Activated T-cell treated with anti-CD3 and anti-CD28 coated beads, Interleukin-2, amount 50 U/mL, for 24 hours (primary cell): ENCODE measurements at places on chromosomes 1 and 21.

DNA sequence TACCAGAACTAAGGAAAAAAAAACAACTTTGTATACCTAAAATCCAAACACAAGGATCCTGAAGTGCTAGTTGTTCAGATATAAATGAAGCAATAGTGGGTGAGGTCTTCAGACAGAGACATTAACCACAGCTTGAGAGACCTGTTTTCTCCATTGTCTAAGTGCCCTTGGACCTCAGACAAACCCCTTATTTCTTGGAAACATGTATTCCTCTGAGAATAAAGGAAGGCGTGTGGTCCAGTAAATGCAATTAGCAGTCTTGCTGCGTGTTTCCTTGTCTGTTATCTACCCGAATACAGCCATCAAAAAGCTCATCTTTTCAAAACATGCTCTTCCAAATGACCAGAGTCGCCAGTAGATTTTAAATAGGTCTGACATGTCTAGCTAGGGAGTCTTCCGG, 291.1 kb upstream of the NFIA start:
- no peak for DNase-seq

DNA sequence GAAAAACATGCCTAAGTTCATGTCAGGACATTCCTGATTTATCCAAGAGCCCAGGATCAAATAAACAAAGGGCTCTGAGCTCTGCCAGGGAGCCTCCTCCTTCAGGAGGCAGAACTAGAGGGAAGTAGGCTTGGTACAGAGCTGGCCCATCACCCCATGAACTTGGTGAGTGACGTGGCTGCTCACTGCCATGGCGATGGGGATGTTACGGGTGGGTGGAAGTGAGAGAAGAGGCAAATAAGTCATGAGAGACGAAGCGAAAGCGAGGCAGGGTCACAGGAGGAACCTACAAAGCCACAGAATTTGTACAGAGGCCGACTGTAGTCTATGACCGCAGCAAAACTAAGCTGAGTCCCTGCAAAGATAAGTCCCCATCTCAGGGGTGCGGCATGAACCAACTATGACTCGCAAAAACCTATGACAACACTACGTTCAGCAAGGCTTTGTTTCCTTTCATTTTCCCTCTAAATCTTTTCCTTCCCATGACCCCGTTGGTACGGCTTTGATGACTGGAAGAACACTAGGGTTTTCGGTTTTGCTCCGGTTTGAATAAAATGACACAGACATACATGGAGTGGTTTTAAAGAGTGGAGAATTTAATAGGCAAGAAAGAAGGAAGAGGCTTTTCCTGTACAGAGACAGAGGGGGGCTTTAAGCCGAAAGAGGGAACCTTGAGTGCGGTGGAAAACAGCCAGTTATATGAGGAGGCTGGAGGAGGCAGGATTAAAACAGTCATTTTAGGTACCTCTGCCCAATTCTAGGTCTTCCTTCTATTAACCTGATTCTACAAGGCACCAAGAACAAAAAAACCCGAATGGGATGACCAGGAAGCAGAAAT, 74.1 kb downstream of the CD46 start:
- DNase-seq, result peak; percentile 83

GRCh38 chr1:236159704-236160539, 17.6 kb downstream of the GPR137B start:
- no peak for DNase-seq

DNA sequence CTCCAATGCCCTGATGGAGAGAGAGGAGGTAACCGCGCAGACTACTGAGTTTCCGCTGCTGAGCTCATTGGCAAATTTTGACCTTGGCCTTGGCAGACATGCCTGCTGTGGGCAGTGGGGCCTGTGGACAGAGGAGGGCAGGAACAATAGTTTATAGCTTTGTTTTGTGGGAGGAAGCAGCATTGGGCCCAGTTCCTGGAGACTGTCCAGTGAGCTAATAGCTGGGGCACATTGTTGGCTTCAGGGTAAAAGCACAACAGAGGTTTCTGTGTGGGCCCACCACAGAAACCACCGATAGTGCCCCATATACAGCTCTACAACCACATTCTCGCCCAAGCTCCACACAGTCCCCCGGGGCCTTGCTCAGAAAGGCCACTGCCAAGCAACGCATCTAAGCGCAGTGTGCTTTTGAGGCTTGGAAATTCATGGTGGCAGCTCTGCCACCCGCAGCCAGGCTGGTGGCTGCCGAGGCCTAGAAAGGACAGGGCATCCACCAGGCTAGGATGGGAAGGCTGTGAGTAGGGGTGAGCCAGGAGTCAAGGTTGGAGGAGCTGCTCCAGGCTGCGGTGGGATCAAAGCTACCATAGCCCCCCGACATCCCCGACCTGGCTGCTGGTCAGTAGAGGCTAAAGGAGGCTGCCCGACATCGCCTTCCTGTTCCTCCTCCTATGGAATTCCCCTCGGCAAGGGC, 43.2 kb downstream of the NEK2 start:
- no peak for DNase-seq

DNA sequence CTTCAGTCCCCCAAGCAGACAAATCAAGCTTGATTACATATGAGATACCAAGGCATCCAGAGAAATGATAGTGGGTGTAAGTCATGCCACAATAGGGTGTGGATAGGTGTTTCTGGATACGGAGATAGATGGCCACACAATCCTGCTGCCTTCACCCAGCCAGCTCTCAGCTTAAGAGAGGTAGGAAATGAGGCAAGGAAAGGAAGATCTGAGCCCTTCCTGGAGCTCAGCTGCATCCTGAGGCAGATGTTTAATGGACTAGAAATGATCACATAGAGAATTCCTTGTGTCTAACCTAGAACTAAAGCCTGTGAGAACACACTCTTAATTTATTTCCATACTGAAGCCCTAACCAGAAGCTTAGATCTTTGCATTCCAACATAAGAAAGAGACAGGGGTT, 210.3 kb downstream of the ST6GALNAC3 start:
- DNase-seq, result no peak

DNA sequence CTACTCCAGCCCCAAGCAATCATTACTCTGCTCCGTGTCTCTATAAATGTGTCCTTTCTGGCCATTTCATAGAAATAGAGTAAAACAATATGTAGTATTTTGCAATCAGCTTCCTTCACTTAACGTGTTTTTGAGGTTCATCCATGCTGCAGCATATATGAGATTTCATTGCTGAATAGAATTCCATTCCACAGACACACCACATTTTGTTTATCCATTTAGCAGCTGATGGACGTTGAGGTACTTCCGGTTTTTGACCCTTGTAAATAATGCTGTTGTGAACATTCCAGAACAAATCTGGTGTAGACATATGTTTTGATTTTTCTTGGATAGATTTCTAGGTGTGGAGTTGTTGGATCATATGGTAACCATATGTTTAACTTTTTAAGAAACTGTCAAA, 30.7 kb downstream of the ADAM30 start:
- no peak for DNase-seq

DNA sequence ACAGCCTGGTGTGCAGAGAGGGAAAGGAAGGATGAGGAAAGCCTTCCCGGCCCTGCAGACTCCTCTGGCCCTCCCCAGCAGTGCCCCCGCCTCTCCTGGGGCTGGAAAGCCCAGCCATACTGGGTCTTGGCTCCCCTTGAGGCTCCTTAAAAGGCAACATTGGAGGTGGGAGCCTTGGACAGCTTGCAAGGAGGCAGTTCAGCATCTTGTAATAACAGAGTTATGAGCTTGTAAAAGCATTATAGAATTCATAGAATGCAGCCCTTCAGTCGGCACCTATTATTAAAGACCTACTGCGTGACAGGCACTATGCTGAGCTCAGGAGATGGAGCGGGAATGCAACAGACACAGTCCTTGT, 4.2 kb downstream of the TINAGL1 start:
- no peak for DNase-seq

GRCh38 chr1:6244401-6245049, 546 bp downstream of the HES3 start:
- DNase-seq, result no peak

DNA sequence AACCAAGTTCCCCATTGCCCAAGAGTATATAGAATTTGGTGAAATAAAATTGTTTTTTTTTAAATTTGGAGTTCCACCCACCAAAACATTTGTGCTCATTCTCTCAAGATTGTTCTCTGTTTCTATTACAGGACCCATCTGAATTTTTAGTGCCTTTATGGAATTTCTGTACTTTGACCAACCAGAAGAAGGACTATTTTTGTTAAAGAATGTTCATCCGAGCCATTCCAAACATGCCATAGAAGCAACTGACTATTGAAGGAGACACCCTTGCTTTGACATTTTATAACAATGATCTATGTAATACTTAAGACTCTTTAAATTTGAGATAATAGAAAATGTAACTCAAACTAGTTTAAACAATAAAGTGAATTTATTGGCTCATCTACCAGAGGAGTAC, 655.7 kb upstream of the ADAMTS5 start:
- no peak for DNase-seq

DNA sequence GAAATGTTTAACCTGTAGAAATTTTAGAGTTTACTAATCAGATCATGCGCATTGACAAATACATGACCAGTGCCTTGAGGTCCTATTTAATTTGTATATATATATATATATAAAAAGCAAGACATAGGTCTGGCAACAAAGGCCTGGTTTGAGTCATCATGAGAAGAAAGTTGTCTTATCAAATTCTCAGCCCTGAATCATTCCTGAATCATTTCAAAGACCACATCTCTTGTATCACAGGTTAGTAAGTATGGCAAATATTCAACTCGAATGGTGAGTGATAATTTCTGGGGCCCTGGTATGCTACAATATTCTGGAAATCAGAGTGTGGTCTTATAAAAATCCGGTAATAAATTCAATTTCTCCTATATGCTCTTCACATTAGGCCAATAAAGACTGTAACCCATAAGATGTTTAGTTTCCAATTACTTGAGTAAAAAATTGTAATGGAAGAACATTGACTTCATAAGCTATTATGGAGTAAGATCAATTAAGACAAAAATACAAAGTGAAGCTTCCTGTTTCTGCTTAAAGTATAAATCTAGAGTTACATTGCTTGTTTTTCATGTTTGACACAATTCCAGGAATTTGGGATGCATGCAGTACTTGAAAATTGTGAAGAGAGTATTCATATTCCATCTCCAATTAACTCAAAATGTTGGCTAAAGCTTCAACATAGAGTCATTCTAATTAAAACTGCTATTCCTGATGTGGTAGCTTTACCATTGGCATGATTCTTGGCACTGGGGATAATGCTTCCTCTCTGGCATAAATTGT, 309.4 kb downstream of the BRINP3 start:
- no peak for DNase-seq

DNA sequence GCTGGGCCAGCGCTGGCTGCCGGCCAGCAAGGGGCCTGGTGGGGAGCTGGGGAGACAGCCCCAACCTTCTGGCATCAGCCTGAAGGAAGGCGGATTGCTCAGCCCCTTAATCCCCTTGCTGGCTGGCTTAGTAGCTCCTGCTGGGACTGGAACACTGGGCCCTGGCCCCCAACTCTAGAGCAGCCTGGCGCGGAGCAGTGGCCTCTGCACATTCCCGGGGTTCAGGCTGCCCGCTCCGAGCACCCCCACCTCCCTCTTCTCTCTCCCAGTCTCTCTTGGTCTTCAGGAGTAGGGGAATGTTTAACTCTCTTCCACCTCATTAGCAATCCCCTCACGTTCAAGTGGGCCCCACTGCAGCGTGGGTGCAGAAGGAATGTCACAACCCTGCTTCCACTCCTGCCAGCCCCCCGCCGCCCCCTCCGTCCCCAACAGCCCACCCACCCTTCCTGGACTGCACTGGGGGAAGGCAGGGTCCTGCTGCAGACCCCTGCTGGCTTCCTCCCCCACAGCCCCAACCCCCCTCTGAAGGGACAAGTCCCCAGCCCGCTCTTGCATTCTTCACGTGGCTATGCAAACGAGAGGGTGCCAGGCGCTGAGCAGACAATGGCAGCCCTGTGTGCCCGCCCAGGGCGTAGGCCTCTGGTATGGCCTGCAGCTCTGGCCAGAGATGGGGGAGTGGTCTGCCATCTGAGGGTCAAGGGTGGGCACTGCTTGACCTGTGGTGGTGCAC, 980 bp upstream of the CLDN19 start:
- DNase-seq, result no peak

- DNase-seq, result peak; percentile 78
Observed at GRCh38 chr1:109490029-109490933, 3.6 kb upstream of the CYB561D1 start.

DNA sequence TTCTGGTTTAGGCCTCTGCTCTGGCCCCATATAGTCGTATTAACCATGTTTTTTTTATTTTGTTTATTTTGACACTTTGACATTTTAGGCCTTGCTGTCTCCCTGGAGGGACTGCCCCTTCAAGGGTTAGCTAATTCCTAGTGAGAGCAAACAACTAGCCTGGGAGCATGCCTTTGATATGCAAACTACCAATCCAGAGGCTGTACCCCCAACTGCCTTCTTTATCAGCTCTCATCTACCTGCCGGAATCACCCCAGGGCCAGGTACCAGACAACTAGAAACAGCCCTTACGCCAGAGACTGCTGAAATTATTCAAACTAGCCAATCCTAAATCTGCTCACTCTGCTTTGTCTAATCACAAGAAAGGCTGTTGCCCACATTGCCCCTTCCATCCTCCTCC, 13.0 kb upstream of the ST6GALNAC5 start:
- no peak for DNase-seq

DNA sequence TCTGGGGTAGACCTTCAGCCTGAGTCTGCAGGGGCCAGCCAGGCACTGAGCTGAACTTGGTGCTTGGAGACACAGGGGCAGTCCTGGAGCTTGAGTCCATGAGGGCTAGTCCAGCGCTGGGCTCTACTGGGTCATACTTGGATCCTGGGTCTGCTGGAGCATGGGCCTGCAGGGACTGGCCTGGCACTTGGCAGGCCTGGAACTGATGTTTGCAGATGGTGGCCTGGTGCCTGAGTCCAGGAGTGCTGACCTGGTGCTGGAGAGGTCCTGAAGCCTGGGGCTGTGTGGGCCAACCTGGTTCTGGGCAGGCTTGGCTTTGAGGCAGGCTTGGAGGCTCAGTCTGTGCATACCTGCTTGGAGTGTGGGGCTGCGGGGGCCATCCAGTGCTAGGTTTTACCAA, 143.4 kb upstream of the DSCAM start:
- DNase-seq, result no peak

DNA sequence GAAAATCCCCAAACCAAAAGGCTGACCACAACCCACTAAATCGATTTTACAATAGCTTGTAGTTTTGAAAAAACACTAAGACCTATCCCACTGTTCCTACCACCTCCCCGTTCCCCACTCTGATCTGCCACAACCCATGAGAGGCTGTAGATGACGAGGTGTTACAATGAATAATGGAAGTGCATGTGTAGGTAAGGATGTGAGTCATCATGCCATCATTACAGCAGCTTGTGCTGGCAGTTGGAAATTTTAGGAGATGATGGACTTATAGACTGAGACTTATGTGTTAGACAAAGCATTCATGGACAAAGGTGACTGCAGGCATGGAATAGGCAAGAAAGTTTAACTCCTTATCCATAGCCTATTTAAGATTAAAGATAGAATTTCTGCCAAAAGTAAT, 184.7 kb upstream of the CACYBP start:
- DNase-seq, result no peak

DNA sequence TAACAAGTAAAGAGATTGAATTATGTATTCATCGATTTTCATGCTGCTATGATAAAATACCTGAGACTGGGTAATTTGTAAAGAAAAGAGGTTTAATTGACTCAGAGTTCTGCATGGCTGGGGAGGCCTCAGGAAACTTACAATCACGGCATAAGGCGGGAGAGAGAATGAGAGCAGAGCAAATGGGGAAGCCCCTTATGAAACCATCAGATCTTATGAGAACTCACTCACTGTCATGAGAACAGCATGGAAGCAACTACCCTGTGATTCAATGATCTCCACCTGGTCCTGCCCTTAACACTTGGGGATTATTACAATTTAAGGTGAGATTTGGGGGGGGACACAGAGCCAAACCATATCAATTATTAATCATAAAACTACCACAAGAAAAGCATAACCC, 3.3 kb upstream of the GBP3 start:
- no peak for DNase-seq
